PC-3 (cell line): ENCODE measurements at places on chromosomes 7 and 10. TPM values are rescaled to one million over a fixed set of nuclear protein-coding genes. Genes with fewer than 3 reads are reported as not detected.

The ATXN7L1 gene
- total RNA-seq, result 6.2 and 16.0 TPM in 2 replicates

The FGF8 gene
- total RNA-seq, result not detected in 2 replicates

The AGBL3 gene
- total RNA-seq, result 1.9 and 2.5 TPM in 2 replicates

The WEE2 gene
- total RNA-seq, result not detected in 2 replicates

The IFIT1 gene
- total RNA-seq, result 14.1 and 19.6 TPM in 2 replicates

The AEBP1 gene
- not detected in 2 replicates for total RNA-seq

The HOXA2 gene
- total RNA-seq, result 0.07 and 1.8 TPM in 2 replicates

The BTAF1 gene
- total RNA-seq, result 22.9 and 27.6 TPM in 2 replicates

The ATRNL1 gene
- not detected in 2 replicates for total RNA-seq
